ENCODE measurements at places on chromosomes 1 and 21.

- peak; percentile 37 for DNase-seq
- H3K4me1 ChIP-seq: no peaks in the 10 kb centered on the region
- no peaks in the 10 kb centered on the region for H3K36me3 ChIP-seq
- no peaks in the 10 kb centered on the region for H3K27me3 ChIP-seq
- H3K4me3 ChIP-seq: no peak overlapping the region
Observed at GRCh38 chr1:54069791-54070170, 16.4 kb downstream of the TCEANC2 start.

DNA sequence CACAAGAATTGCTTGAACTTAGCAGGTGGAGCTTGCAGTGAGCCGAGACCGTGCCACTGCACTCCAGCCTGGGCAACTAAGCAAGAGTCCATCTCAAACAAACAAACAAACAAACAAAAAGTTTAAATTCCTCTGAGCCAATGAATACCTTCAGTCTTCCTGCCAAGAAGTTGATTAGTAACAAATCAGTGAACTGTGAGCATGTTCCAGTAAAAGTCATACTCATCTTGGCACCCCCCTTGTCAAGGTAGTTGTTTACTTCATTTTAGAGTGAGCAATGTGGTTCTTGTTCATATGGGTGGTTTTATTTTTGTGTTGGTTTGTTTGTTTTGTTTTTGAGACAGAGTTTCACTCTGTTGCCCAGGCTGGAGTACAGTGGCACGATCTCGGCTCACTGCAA lies 18.0 kb upstream of the SLC2A7 start:
- no peaks in the 10 kb centered on the region for H3K4me1 ChIP-seq
- H3K27me3 ChIP-seq: peaks cover 10% of the 10 kb centered on the region
- no peak overlapping the region for H3K4me3 ChIP-seq
- DNase-seq: no peak
- no peak overlapping the region for H3K27ac ChIP-seq

- peak; percentile 95 for DNase-seq
- H3K27ac ChIP-seq: peak overlapping the region; percentile 59
- peaks cover 24% of the 10 kb centered on the region for H3K4me1 ChIP-seq
- no peak overlapping the region for H3K4me3 ChIP-seq
Observed at GRCh38 chr1:183209533-183210158, 23.6 kb downstream of the LAMC2 start.

DNA sequence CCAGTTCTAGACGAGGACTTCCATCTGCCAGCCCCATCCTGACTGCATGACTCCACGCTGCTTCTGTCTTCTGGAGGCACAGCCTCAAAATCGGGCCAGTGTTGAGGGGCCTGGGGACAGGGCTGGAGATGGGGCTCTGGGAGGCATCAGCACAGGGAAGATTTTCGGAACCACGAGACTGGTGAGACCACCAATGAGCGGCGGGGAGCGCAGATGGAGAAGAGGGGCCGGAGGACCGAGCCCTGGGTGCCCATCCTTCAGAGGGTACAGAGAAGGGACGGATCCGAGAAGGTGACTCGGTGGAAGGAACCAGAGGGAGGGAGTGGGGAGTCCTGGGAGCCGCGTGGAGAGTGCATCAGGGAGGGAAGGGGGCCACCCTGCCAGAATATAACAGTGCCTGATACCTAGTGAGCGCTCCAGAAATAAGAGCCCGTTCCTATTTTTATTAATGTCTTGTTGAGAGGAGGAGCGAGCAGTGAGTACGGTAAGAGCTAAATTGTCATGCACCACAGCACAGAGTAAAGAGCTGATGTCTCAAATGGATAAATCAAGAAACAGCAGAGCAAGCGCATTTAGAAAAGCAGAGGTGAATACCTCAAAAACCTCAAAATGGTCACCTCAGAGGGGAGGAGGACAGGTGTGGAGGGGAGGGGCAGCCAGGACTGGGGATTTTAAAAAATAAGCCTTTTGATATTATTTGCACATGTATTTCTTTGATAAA lies 26.2 kb upstream of the KIF26B start:
- H3K36me3 ChIP-seq: no peaks in the 10 kb centered on the region
- H3K4me1 ChIP-seq: no peaks in the 10 kb centered on the region
- H3K4me3 ChIP-seq: no peak overlapping the region
- 0 out of 2 replicates have a peak, but pooled peaks cover 3% of the 10 kb centered on the region for H3K27me3 ChIP-seq

DNA sequence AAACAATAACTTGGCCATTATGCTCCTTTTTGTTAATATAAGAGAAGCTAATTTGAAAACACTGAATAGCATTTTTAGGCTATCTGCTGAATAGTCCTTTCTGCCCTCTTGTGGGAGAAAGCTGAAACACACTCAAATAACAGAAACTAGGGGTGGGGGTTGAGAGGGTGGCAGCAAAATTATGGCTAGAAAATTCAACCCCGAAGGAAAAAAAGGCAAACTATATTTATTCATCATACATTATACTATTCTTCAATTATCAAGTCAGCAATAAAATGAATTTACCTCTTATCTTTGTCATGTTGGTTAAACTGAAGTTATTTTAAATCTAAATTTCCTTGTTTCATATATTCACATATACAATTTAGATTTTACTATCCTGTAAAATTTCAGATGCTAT lies 255.9 kb downstream of the FAF1 start:
- H3K4me3 ChIP-seq: no peak overlapping the region
- H3K27ac ChIP-seq: no peak overlapping the region
- no peaks in the 10 kb centered on the region for H3K27me3 ChIP-seq
- no peaks in the 10 kb centered on the region for H3K36me3 ChIP-seq
- no peaks in the 10 kb centered on the region for H3K4me1 ChIP-seq

DNA sequence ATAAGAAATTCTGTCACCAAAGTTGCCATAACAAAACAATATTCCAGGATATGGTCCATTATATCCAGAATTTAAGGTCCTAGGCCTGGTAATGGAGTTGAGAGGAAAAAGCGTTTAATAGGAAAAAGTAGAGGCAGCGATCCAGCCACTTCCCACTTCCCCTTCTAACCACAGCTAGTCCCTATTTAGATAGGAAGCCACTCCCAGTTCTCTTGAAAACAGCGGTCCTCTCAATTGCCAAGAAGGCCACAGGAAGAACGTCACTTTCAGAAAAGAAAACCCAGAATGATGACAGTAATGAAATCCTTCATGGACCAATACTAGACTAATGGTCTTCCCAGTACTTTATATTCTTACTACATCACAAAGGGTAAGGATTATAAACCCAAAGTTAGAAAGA lies 38.6 kb downstream of the ABL2 start:
- no peaks in the 10 kb centered on the region for H3K36me3 ChIP-seq
- no peak overlapping the region for H3K4me3 ChIP-seq
- H3K27me3 ChIP-seq: no peaks in the 10 kb centered on the region
- no peak for DNase-seq
- H3K4me1 ChIP-seq: 0 out of 2 replicates have a peak, but pooled peaks cover 16% of the 10 kb centered on the region

DNA sequence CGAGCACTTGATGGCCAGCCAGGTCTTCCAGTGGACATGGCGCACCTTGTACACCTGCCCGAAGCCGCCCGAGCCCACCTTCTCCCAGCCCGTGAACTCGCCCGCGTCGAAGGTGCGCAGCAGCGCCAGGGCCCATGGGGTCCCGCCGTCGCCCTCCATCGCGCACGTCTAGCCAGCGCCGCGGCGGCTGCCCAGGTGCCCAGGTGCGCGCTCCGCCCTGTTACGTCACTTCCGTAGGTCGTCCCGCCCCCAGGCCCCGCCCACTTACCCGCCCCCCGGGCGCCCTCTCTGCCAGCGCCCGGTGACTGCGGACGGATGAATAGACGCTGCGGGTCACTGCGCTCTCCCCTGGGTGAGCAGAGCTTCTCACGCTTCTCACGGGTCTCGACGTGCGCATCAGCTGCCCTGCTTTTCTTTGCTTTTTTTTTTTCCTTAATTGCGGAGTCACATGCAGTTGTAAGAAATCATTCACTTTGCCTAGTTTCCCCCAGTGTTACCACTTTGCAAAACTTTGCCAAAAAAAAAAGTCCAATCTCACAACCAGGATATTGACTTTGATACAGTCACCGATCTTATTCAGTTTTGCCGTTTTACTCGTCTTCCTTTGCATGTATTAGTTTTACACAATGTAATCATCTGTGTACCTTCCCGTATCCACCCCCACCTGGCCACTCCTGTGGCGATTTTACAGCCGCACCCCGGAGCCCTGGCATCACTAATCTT lies at the start of gene RIPK4:
Gene RIPK4 (minus strand): TSS at position 170 of the 723 bp plus-strand sequence. CDS start 11 bp downstream, at position 159.
- DNase-seq: peak; percentile 80
- H3K27ac ChIP-seq: peak within 1 kb of the TSS; percentile 62
- peak within 1 kb of the TSS; percentile 64 for H3K4me3 ChIP-seq
- peaks cover 17% of the 10 kb centered on the region for H3K4me1 ChIP-seq

DNA sequence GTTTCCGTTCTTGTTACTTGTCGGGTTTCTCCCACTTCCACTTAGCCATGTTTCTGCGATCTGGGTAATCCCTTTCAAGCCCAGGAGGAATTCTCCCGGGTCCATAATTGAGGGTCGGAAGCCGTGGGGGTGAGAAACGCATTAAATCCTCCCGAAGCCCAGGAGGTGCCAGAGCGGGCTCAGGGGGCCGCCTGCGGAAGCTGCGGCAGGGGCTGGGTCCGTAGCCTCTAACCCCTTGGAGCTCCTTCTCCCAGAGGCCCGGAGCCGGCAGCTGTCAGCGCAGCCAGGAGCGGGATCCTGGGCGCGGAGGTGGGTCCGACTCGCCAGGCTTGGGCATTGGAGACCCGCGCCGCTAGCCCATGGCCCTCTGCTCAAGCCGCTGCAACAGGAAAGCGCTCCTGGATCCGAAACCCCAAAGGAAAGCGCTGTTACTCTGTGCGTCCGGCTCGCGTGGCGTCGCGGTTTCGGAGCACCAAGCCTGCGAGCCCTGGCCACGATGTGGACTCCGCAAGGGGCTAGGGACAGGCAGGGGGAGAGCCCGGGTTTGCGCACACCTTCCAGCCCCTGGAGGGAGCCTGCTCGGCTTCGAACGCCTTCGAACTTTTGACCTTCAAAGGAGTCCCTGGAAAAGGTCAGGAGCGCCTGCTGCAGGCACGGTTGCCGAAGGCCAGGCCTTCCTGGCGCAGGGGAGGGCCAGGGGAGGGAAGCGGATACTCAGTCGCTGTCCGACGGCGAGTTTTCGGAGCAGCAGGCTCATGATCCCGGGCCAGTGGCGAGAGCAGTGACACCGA lies 1.7 kb upstream of the SIM2 start:
- no peak overlapping the region for H3K27ac ChIP-seq
- peaks cover 94% of the 10 kb centered on the region for H3K27me3 ChIP-seq
- H3K36me3 ChIP-seq: no peaks in the 10 kb centered on the region
- H3K4me3 ChIP-seq: no peak overlapping the region
- no peaks in the 10 kb centered on the region for H3K4me1 ChIP-seq
- no peak for DNase-seq

DNA sequence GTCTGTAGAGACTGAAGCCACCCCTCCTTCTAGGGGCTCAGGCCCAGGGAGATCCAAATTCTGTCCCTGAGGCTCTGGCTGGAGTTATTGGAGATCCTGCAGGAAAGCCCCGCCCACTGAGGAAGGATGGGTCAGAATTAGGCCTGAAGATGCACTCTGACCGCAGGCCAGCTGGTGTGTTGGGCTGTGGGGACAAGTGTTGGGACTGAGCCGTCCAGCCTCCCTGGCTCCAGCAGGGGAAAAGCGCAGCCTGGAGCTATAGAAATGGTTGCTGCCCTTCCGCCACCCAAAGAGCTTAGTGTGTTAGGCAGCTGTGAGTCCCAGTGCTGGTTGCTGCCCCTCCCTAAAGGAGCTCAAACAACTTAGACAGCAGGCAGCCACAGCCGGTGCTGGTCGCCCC lies 33.0 kb upstream of the PRRX1 start:
- no peak for DNase-seq
- no peak overlapping the region for H3K4me3 ChIP-seq
- H3K4me1 ChIP-seq: peaks cover 24% of the 10 kb centered on the region
- no peak overlapping the region for H3K27ac ChIP-seq

DNA sequence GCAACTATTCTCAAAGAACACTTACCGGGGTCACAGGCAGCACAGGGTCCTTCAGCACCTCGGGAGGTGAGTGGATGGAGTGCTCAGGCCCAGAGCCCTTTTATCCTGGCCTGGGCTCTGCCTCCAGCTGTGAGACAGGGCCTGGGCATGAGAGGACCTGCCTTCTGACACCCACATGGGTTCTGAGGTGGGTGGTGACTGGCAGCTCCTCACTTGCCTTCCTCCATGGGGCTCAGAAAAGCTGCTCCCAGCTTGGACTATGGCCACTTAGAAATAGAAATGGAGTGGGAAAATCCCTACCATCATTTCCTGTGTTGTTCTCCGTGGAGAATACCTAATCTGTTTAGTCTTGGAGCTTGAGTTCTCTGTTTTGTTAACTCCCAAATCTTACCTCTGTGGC lies at the start of gene LCE1C:
Gene LCE1C (minus strand): TSS at position 76 of the 400 bp plus-strand sequence. CDS start 1,173 bp downstream, outside the sequence.
- DNase-seq: no peak
- no peak within 1 kb of the TSS for H3K27ac ChIP-seq
- H3K4me1 ChIP-seq: no peaks in the 10 kb centered on the region
- H3K36me3 ChIP-seq: no peaks in the 10 kb centered on the region
- H3K4me3 ChIP-seq: no peak within 1 kb of the TSS

Data from GM23248 (cell line).